RPMI7951 (cell line): ENCODE measurements at places on chromosomes 1 and 21.

- DNase-seq, result peak; percentile 45
Measured at GRCh38 chr1:228944935-228945371, 209.7 kb downstream of the RHOU start.

DNA sequence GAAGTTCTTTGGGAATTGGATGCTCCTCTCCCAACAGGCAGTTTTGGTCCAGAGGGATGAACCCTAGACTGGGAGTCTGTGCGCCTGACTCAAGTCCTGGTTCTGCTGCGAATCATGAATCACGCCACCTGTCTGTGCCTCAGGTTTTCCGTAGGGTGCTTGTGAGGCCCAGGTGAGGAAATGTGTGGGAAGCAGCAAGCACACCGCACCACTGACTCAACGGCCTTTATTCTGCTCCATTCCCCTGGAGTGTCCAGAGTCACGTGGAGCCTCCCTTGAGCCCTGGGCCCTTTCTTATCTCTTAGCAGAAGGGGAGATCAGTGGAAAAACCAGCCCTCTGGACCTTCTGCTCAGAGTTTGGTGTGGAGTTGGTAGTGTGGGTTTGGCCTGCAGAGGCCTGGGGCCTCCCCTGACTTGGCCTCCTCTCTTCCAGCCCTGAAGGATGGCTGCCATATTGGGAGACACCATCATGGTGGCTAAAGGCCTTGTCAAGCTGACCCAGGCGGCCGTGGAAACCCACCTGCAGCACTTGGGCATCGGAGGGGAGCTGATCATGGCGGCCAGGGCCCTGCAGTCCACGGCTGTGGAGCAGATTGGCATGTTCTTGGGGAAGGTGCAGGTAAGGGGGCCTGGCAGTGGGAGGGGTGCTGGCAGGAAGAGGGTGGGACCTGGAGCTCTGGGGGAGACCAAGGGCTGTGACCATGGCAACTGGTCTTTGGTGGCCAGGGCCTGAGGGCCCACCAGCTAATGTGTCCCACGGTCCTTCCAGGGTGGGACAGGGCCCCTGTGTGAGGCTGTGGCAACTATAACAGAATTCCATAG is 21.1 kb downstream of the COQ8A start:
- DNase-seq, result no peak

GRCh38 chr1:1315435-1315954 is 7.1 kb downstream of the PUSL1 start:
- no peak for DNase-seq

- DNase-seq, result no peak
Measured at GRCh38 chr1:227486559-227486958, 76.8 kb upstream of the ZNF678 start.

DNA sequence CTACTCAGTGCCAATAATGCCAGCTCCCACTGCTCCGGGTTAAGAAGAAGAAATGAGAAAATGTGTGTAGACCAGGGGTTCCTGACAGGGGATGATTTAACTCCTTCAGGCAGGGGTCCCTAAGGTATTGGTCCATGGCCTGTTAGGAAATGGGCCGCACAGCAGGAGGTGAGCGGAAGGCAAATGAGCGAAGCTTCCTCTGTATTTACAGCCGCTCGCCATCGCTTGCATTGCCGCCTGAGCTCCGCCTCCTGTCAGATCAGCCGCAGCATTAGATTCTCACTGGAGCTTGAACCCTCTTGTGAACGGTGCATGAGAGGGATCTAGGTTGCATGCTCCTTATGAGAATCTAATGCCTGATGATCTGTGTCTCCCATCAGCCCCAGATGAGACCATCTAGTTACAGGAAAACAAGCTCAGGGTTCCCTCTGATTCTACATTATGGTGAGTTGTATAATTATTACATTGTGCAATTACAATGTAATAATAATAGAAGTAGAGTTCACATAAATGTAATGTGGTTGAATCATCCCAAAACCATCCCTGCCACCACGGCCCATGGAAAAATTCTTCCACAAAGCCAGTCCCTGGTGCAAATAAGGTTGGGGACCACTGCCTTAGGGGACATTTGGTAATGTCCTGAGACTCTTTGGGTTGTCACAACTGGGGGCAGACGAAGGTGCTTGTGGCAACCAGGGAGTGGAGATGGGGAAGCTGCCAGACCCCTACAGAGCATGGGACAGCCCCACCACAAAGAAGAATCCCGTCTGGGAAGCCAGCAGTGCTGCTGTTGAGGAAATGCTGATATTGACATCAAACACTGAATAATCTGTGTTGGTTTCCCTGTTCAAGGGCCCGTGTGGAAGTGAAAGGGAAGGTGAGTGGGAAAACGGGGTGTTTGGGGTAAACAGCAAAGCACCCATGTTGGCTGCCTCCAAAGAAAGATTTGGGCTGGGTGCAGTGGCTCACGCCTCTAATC is 60.8 kb downstream of the DHRS3 start:
- DNase-seq, result no peak

DNA sequence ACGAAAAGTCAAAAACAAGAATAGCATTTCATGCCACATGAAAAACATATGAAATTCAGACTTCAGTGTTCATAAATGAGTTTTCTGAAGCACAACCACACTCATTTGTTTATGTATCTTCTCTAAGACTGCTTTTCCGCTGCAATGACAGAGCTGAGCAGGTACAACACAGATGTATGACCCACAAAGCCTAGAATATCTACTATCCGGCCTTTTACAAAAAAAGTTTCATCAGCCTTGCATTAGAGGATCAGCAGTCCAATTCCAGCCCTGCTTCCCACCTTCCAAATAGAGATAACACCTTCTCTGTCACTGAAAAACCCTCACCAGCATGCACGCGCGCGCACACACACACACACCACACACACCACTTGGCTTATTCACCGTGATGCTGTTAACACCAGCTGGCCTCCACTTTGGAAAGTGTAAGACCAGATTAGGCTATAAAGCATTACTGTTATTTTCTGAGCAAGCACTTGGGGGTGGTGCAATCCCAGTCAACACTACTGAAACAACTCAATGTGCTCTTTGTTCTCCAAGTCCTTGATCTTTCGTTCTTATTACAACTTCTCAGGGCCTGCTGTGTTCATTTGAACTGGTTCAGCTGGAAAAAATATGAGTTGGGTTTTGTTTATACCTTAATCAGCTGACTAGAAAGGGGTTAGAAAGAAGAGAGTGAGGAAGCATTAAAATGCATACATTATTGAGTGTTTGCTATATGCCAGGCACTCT is 90.0 kb downstream of the GLUL start:
- peak; percentile 57 for DNase-seq

DNA sequence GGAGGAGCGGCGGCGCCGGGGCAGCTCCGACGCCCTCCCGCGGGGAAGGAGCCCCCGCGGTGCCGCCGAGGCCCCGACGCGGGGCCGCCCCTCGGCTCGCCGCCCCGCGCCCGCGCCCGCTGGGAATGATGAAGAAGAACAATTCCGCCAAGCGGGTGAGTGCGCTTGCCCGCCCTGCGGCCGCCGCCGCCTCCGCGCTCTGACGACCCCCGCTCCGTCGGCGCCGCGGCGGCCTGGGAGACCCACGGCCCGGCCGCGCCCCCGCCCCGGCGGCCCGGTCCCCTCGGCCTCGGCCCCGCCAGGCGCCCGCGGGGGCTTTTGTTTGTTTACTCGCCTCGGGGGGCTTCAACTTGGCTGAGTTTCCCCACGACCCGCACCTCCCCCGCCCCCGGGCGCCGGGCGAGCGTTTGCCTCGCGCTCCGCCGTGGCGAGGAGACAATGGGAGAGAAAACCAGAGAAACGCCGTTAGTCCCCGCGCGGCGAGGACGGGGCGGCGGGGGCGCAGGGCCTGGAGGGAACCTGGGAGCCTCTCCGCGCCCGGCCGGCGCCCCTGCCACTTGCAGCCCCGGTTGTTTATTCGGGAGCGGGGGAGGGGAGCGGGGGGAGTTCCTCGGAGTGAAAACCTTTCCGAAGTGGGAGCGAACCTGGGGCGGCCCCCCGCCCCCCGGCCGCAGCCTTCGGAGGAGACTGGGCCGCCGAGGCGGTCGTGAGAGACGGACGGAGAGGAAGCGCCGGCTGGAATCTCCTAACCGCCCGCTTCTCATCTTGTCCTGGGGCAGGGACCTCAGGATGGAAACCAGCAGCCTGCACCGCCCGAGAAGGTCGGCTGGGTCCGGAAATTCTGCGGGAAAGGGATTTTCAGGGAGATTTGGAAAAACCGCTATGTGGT is 661 bp downstream of the PLEKHO1 start:
- peak; percentile 32 for DNase-seq

GRCh38 chr1:169892927-169893644 is 610 bp downstream of the SCYL3 start:
- peak; percentile 15 for DNase-seq

- no peak for DNase-seq
Measured at GRCh38 chr1:211326140-211326527, 499 bp upstream of the TRAF5 start.

DNA sequence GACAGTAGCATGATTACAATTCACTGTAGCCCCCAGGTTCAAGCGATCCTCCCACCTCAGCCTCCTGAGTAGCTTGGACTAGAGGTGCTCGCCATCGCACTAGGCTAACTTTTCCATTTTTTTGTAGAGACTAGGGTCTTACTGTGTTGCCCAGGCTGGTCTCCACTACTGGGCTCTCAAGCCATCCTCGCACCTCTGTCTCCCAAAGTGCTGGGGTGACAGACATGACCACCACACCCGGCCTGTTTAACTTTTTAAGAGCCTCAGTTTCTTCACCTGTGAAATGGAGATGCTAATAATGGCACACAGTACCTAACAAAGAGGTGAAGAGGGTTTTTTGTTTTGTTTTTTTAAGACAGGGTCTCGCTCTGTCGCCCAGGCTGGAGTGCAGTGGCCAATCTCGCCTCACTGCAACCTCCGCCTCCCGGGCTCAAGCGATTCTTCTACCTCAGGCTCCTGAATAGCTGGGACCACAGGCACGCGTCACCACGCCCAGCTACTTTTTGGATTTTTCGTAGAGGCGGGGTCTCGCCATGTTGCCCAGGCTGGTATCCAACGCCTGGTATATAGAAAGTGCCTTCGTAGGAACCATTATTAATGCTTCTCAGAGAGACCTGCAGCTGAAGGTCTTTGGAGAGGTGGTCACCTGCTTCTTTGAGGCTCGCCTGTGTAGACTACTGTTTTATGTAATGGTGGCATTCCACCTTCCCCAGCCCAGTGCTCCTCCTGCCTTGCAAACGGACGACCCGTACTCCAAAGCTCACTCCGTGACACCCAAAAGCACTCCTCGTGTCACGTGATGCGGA is 567 bp downstream of the PMVK start:
- no peak for DNase-seq

- peak; percentile 42 for DNase-seq
Measured at GRCh38 chr1:201500670-201501120, 6.2 kb downstream of the CSRP1 start.

GRCh38 chr1:67695963-67696362 is 11.0 kb downstream of the GADD45A start:
- DNase-seq, result no peak

DNA sequence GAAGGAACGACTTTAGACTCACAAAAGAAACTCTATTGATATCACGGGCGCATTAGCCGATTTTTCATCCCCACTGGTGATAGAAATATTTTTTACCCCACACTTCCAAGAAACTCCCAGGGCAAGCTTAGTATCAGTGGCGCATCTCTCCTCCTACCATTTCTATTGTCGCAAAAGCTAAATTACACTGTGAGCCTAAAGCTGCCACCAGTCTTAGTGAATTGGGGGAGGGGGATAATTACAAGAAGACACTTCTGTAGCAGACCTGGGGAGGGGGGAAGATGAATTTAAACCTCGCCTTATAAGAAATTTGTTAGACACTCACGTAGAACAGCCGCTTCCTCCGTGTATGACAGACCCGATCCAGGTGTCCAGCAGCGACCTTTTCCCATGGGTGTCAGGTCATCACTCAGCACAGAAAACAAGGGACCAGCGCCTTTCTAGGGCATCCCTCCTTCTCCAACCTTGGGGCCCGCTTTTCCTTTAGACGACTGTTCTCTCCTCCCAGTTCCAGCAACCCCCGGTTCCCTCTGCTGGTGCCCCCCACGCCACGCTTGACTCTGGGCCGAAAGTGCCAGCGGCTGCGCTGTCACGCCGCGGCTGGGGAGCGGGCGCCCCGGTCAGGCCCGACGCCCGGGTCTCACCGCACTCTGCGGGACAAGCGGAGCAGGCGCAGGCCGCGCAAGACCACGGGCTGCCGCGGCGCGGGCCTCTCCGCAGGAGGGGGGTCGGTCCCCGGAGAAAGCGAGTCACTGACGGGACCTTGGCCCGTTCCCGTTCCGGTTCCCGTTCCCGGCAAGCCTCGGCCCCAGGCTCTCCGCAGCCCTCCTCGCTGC is 821 bp downstream of the PHC2 start:
- no peak for DNase-seq

GRCh38 chr1:195717651-195718050 is 890.6 kb downstream of the KCNT2 start:
- DNase-seq, result peak; percentile 18
